ENCODE measurements at places on chromosomes 7 and 10.

- no peak for DNase-seq
Observed at GRCh38 chr10:6320320-6321010, 117.7 kb downstream of the PFKFB3 start.

GRCh38 chr10:48612236-48612943, 7.5 kb upstream of the ARHGAP22 start:
- peak; percentile 46 for DNase-seq

DNA sequence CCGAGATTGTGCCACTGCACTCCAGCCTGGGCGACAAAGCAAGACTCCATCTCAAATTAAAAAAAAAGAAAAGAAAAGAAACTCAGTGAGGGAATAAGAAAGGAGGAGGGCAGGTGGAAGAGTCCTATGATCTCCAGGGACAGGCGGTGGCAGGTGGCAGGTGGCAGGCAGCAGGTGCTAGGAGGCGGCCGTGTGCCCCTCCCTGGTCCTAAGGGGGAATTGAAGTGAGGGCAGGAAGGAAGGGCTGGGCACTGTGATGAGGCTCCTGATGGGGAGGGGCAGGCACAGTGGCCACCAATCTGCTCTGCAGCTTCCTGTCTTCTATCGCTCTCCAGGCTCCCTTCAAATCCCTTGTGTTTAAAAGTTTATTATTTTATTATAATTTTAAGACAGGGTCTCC, 41.2 kb upstream of the UBE3C start:
- DNase-seq, result no peak

GRCh38 chr10:124557648-124558338, 96.2 kb downstream of the LHPP start:
- DNase-seq, result no peak

DNA sequence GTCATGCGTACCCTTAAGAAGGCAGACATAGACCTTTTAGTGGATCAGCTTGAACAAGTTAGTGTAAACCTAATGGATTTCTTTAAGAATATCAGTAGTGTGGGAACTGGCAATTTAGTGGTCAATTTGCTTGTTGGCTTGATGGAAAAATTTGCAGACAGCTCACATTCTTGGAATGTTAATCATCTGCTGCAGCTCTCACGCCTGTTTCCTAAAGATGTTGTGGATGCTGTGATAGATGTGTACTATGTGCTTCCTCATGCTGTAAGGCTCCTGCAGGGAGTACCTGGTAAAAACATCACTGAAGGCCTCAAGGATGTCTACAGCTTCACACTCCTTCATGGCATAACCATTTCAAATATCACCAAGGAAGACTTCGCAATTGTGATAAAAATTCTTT, 103.4 kb downstream of the ABCA13 start:
- DNase-seq, result no peak

DNA sequence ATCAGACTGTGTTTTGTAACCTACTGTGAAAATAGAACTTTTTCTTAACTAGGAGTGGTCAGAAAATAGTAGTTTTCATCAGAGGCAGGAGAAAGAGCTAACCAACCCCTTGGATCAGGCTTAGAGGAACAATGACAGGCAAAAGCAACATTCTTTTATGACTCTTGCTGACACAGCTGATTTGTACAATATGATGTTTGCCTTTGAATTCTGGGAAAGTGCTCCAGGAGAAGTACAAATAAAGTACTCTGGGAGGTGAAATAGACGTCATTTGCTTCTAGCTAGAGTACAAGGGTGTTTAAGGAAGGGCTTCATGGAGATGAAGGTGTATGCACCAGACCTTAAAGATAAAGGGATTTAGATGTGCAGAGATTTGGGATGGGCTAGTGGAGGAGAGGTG, 75.1 kb upstream of the KIAA1217 start:
- no peak for DNase-seq

DNA sequence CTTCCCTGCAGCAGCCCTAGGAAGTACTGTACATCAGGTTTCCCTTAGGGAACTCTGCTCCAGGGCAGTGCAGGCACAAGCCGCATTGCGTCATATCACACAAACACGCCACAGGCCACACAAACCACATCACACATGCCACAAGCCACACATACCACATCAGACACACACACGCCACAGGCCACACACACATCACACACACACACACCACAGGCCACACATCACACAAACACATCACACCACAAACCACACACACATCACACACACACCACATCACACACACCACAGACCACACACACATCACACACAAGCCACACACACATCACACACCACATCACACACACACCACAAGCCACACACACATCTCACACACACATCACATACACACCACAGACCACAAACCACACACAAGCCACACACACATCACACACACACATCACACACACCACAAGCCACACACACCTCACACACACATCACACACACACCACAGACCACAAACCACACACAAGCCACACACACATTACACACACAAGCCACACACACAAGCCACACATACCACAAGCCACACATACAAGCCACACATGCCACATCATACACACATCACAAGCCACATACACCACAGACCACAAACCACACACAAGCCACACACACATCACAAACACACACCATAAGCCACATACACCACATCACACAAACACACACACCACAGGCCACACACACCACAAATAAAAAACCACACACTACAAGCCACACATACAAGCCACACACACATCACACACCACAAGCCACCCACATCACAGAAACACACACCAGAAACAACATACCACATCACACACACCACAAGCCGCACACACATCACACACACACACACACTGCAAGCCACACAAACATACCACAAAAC, 53.4 kb downstream of the TMEM209 start:
- no peak for DNase-seq

- no peak for DNase-seq
Observed at GRCh38 chr10:43674553-43675210, 26.0 kb upstream of the ZNF32 start.

GRCh38 chr7:2956526-2957368, 86.9 kb downstream of the CARD11 start:
- peak; percentile 30 for DNase-seq

DNA sequence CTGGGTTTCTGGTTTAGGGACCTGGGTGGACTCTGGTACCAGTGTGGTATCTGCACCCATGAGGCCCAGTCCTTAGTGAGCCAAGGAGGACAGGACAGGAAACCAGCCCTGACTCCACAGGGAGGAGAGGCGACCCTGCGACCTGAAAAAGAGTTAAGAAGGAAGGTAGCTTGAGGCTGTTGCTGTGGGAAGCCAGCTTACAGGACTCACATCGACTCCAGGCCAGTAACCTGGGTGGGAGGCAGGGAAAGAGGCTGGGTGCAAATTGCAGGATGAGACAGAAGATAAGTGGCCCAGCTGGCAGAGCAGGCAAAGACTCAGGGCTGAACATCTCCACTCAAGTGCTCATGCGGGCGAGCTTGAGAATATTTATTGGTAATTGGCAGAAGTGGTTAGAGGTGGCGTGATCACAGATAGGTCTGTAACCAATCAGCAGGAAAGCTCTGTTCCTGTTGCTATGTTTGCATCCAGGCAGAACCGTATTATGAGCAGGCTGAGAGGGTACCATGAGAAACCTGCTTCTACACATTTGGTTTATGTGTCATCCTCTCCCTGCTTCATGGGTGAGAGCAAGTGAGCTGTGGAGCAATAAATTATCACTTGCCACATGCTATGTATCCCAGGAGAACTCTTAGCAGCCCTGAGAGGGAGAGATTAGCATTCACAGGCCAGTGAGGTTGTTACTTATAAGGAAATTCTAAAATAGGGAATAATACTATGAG, 11.0 kb downstream of the TLL2 start:
- DNase-seq, result no peak

GRCh38 chr10:21528236-21529031, 3.0 kb upstream of the SKIDA1 start:
- DNase-seq, result no peak

- DNase-seq, result no peak
Observed at GRCh38 chr10:109993551-109994330, 14.0 kb upstream of the ADD3 start.

DNA sequence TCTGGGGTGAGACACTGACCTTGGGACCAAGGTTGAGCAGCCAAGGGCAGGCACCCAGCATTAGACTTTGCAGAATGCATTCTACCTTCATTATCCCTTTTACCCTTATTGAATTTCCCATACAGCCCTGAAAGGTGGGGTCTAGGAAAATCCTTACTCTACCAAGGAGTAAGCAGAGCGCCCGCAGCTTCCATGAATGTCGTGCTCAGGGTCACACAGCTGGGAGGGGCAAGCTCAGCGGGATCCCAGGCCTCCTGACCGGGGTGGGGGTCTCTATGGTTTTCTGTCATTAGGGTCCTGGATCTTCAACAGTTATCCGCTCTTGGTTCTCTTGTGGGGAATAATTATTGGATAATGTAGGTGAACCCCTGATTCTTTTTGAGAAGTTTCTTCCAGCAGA, 30.7 kb upstream of the BTBD16 start:
- no peak for DNase-seq

DNA sequence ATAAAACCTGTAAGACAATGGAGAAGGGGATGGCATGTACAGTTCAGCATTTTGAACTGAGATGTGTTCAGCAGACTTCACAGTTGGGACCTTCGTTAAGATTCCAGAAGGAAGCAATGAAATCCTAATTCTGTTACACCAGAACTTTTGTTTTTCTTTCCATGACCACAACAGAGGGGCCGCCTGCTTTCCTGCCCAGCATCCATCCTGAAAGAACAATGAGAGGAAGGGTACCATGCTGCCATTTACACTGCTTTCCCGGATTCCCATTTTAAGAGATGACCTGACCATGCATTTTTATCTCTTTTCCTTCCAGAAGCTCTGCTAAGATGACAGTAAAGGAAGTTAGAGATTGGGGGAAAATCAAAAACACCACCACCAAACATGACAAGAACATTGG, 92.7 kb downstream of the PIP4K2A start:
- no peak for DNase-seq

DNA sequence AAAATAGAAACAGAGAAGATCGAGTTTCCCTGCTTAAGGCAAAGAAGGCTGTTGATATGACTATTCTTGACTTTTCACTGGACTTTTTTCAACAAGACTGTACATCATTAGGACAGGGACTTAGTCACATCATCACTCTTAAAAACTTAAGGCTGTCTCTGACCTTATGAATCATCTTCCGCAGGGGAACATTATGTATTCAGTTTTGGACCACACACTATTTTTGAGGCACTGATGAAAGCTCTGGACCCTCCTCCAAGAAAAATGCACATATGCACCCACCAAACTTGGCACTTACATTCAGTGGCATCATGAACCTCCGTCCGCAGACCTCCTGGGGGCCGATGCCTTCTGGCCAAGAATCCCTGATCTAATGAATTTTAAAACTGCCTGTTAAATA, 96.4 kb downstream of the CALD1 start:
- no peak for DNase-seq

GRCh38 chr10:129808092-129808983, 155.7 kb downstream of the EBF3 start:
- no peak for DNase-seq

GRCh38 chr10:108582387-108582786, 1340.9 kb downstream of the XPNPEP1 start:
- no peak for DNase-seq

DNA sequence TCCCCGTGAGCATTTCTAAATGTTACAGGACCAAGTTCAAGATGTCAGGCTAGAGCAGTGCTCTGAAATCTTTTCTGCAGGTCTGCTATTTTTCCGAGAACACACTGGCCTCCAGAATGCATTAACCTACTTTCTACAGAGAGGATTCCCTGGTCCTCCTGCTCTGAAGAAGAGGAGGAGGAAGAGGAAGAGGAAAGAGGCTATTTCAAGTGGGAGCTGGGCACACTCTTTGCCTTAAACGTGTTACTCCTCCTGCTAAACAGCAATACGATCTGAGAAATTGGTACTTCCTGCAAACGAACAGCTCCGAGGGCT, 157.4 kb downstream of the FRMD4A start:
- no peak for DNase-seq

- no peak for DNase-seq
Observed at GRCh38 chr7:158880973-158881372, 24.6 kb downstream of the DYNC2I1 start.

DNA sequence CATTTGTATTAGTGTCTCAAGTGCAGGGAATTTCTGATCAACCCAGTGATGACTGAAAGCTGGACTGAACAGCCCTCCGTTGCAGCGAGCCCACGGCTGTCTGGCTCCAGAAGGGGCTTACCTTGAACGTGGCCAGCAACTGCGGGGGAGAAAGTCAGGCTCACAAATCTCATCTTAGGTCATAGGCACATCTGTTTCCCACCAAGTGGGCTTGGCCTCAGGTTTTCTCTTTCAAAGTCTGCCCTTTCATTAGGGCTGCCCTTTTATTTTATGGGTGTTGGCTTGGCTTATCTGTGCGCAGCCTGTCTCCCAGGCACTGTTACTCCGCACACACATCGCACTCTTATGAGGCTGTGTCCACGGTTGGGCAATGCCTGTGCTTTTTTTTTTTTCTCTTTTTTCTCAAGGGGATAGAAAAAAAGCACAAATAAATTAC, 178.0 kb downstream of the JCAD start:
- DNase-seq, result no peak

DNA sequence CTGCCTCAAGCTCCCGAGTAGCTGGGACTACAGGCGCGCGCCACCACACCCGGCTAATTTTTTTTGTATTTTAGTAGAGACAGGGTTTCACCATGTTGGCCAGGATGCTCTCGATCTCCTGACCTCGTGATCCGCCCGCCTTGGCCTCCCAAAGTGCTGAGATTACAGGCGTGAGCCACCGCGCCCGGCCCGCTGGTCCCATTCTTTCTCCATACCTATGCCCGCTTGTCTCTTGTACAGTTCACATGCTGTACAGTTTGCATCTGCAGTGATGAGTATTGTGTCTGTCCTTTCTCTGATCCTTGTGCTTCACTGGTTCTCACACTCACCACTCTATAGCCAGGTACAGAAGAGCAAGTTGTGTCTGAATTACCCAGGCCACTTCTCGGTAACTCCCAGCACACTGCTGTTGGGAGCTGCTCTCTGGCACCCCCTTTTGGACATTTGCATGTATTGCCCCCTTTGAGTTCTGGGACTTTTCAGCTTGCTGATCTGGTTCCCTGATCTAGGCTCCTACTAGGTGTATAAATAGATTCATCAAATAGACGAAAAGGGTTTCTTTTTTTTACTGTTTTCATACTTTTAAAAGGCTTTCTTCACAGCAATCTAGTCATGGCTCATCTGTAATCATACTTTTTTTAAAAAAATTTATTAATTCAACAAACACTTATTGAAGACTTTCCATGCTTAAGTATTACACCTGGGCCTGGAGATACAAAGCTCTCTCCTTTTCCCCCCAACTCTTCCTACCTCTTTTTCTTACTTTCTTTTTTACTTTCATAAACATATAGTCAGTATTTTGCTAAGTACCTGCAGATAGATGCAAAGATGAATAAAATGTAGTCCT, 53.5 kb downstream of the AOAH start:
- no peak for DNase-seq

DNA sequence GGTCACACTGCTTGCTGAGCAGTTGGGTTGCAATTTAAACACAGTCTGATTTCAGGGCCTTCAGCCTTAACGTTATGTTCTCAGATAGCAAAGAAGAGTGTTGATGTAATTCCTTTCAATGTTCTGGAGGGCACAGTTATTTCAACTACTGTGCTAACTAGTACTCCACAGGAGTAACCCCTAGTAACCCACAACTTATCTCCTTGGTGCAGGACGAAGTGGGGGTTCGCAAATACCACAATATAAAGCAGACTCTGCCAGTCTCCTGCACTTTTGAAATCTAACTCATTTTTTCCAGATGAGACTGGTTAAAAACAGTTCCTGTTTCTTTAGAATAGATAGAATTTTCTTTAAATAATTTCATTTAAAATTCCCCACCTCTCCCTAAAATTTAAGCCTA, 47.1 kb upstream of the NCAPG2 start:
- DNase-seq, result no peak

- no peak for DNase-seq
Observed at GRCh38 chr7:39372383-39372782, 193.8 kb upstream of the YAE1 start.

All from left forelimb (tissue), 1 donor.